ENCODE measurements at places on chromosomes 4 and X.

DNA sequence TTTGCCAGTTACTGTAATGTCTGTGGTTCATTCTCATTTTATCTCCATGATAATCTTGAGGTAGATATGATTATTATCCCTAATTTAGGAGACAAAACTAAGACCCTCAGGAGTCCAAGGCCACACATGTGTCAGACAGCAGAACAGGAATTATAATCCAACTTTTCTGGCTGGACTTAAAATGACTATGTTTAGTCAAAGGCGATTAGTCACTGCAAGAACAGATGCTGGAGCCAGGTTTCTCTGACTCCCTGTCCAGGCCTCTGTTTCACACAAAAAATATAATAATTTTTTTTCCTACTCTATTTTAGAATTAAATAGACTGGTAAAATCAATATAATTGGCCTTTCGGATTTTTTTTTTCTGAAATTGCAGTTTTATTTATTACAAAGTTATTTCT is 56.7 kb upstream of the TMEM131L start:
- no peak for DNase-seq

GRCh38 chr4:40280586-40280985 is 54.5 kb upstream of the CHRNA9 start:
- no peak for DNase-seq

- no peak for DNase-seq
Measured at GRCh38 chrX:100208076-100208475, 202.0 kb downstream of the PCDH19 start.

DNA sequence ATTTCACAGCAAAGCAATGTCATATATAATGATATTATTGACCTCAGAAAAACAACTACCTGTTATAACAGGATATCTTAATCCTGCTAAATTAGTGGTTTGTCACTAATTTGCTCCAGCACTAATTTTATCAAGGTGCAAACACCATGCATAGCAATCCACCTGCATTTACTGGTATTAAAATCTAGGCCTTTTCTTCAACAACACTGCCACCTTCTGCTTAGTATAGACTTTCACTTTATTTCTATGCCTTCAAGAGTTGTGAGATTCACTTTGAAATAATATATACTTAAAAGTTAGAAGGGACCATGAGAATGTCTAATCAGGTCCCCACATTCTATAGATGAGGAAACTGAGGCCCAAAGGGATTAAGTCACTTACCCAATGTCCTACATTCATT is 82.1 kb upstream of the IQCM start:
- DNase-seq: no peak

- DNase-seq: no peak
Measured at GRCh38 chr4:152368001-152368400, 167.9 kb downstream of the FBXW7 start.

GRCh38 chr4:76748649-76749048 is 149.3 kb downstream of the SOWAHB start:
- DNase-seq: no peak

- no peak for DNase-seq
Measured at GRCh38 chrX:68822641-68823410, 6.0 kb upstream of the EFNB1 start.

DNA sequence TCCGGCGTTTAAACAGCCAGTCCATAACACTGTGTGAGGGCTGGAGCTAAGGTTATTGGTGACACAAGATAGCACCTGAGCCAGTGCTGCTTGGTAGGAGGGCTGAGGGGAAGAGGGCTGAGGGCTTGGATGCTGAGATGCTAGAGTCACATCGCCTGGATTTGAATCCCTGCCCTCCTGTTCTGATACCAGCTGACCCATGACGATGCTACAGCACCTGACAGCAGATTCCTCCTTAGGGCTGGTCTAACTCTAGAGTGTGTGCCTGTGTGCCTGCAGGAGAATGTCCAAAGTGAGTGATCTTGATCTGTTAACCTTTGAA is 102.5 kb downstream of the PTTG2 start:
- no peak for DNase-seq

GRCh38 chrX:2965965-2966364 is 36.8 kb upstream of the ARSD start:
- DNase-seq: no peak

GRCh38 chrX:72526534-72527508 is 45.8 kb downstream of the HDAC8 start:
- DNase-seq: no peak

- DNase-seq: no peak
Measured at GRCh38 chrX:23732704-23733103, 10.4 kb downstream of the ACOT9 start.

DNA sequence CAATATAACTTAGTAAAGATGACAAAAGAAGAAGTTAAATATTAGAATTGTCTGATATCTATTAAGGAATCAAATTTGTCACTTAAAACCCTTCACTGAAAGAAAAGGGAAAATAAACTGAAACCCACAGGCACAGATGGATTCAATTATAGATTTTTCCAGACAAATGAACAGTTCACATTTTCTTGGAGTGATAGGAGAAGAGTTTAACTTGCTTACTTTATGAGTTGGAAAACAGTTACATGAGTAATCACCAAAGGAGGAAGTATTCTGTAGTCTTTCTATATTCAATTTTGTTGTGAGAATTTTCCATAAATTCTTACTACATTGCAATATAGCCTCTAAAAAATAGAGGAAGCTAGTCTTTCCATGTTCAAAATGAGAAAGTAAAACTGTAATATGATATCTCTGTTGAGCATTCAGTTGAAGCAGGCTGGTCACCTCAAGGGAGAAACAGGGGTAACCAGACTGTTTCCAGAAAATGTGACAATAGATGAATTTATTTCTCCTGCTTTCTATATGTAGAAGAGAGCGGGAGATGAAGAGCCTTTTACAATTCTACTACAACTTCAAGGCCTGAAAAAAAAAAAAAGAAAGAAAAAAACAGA is 330.3 kb upstream of the EPHA5 start:
- no peak for DNase-seq
